ENCODE measurements at places on chromosomes 11 and 22.

GRCh38 chr11:62792202-62792575 lies 383 bp upstream of the TMEM223 start:
- no peak for DNase-seq

GRCh38 chr11:69905611-69906452 lies 86.6 kb upstream of the FGF3 start:
- DNase-seq, result no peak

DNA sequence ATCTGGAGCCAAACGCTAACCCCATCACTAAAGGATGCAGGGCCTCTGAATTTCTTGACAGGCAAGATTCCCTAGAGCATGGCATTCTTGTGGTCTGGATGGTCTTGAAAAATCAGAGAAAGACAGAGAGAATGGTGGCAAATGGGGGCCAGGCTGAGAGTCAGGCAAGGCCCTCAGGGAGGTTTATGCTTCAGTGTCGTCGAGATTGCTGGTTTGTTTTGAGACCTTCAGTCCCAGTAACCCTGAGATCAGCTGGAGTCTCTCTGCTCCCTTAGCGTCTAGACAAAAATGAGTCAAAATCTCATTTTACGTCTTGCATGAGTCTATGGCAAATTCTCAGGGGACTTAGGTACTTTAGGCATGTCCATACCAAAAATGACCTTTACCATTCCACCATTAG lies 539.3 kb downstream of the SOX6 start:
- DNase-seq, result no peak

DNA sequence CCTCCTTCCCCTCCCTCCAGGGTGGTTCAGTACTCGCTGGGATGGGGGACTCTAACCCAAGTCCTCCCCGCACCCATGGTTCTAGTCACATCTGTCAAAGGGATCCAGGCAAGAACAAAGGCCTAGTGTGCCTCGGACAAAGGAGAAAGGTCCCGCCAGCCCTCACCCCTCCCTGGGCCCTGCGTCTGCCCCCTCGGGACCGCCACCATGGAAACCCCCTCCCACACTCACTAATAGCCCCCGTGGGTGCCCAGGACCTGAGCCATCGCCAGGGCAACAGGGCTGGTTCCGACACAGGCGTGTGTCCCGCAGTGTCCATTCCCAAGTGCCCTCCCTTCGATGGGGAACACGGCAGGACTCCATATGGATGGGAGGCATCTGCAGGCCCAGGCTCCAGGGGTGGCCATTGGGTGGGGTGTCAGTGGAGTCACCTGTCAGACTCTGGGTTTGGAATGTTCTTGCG lies 5.1 kb upstream of the CARNS1 start:
- DNase-seq, result no peak

DNA sequence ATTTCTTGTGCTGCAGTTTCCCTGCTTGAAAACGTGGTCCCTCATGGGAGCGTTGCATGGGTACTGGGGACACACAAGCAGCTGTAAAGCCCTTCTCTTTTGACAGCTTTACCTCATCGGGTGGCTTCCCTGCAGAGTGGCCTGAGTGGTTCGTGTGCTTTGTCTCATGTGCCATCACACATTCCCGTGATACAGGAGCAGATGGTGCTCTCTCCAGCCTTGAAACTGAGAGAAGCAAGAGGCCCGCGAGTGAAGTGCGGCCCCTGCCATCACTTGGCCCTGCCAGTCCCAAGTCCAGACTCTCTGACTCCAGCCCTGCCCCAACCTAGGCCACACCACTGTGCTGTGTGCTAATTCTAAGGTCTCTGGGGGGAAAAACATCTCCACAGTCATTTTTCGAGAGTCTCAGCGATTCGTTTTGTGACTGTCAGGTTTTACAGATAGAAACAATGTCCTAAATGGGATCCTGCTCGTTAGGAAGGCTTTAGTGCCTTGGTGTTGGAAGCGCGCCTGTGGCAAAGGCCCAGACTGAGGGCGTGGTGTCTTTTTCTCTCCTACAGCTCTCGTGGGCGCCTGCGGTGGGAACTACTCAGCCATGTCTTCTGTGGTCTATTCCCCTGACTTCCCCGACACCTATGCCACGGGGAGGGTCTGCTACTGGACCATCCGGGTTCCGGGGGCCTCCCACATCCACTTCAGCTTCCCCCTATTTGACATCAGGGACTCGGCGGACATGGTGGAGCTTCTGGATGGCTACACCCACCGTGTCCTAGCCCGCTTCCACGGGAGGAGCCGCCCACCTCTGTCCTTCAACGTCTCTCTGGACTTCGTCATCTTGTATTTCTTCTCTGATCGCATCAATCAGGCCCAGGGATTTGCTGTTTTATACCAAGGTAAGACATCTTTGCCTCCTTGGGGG lies 64.2 kb downstream of the KREMEN1 start:
- DNase-seq, result no peak

- DNase-seq, result no peak
Measured at GRCh38 chr11:77557553-77557952, 32.2 kb upstream of the AQP11 start.

DNA sequence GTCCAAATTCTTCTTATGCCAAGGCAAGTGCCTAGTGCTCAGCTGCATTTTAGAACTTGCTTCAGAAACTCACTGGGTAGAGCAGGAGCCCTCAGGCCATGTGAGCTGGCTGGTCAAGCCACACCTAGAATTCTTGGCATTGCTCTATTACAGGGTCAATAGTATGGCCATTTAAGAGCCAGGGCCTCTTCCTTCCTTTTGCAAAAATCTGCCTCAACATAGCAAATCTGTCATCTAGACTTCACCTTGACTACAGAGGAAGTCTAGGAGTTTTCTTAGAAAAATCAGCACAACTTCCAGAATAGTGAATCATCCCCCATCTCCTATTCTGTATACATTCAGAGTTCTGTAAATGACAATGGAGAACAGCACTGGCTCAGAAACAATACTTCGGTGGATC lies 112.0 kb upstream of the TTC12 start:
- no peak for DNase-seq

DNA sequence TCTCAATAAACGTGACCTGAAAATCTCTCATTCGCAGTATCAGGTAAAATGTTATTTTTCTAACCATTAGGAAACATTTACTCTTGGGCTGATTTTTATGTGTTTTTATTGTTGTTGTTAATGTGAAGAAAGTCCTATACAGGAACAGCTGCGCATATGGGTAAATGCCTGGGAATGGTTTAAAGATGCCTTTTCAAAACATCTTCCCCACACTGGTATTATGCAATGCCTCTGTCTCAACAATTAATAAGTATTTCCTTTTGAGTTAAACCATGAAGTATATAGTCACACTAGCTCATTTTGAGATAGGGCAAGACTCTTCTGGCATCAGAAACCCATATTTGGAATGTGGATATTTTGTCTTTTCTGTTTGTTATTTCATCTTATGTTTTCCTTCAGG lies 13.7 kb upstream of the LIN7C start:
- no peak for DNase-seq

DNA sequence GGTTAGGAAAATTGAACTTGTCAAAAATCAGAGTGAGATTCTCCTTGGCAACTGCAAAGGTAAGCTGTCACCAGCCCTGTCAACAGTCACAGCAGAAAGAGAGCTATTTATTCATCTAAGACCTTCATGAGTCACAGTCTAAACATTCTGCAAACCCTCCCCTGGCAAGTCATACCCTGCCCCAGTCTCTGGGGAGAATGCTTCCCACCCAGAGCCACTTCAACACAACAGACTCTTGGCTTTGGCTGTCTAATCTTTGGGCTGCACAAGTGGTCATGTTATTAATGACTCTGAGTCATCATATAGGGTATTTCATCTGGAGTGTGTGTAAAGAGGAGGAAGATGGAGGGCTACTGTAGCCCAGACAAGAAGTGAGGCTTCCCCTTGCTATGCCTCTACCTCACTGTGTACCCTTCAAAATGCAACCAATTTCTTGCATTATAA lies 153.4 kb downstream of the CCDC34 start:
- DNase-seq, result no peak

DNA sequence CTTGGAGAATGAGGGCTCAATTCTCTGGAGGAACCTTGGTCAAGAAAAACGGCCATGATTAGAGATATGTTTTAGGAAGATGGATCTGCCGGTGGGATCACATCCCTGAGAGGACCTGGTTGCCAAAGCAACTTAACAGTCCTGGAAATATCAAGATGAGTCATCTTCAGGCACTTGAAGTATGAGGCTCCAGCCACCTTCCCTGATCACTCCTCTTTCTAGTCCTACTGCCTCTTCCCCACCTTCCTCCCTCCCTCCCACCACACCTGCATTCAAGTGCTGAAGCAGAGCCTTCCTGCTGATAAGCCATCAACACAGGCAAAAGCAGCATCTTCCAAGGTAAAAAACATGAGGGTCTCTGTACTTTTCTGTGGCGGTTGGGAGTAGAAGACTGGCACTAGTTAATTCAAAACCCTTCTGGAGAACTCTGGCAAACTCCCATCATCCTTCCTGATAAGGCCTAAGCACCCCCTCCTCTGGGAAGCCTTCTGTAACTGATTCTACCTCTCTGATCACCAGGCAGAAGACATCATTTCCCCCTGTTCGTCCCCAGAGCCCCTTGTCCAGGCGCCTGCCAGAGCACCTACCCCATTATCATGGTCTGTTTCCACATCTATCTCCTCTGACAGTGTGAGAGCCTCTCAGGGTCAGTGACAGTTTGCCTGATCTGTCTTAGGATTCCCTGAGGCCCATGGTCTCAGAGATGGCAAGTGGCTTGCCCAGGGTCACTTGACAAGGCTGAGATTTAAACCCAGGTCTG lies 79.8 kb downstream of the CLPB start:
- no peak for DNase-seq

Measured in stimulated activated CD8-positive, alpha-beta memory T cell treated with anti-CD3 and anti-CD28 coated beads, Interleukin-12 subunit alpha, Interleukin-12 subunit beta, amount 100 ng/mL, for 4 hours (primary cell).